HEK293T (cell line): ENCODE measurements at places on chromosomes 13 and 19.

- DNase-seq, result no peak
Observed at GRCh38 chr13:88707646-88708045, 1036.5 kb downstream of the SLITRK5 start.

- no peak for DNase-seq
Observed at GRCh38 chr13:65606622-65607021, 1623.5 kb downstream of the PCDH9 start.

GRCh38 chr13:73399347-73400216 is 340.8 kb downstream of the KLF5 start:
- no peak for DNase-seq

DNA sequence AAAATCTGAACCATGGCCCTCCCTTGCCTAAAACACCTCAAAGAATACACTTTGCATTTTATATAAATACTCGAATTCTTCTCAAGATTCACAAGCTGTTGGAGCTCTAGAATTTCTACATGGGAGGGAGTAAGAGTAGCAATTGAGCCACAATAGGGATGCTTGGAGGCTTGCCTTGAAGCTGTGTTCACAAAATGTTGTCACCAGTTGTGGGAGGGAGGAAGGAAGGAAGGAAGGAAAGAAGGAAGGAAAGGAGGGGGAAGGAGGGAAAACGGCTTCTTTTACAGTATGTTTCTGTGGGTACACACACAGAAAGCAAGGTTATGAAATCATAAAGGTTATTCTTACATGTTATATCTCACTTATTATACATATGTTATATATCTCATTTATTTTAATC is 128.6 kb upstream of the PEG3 start:
- DNase-seq, result no peak
